ENCODE measurements at places on chromosomes 11 and 22. TPM values are rescaled to one million over a fixed set of nuclear protein-coding genes. Genes with fewer than 3 reads are reported as not detected.

GRCh38 chr11:45754261-45754709, 50.7 kb upstream of the SLC35C1 start:
- DNase-seq, result no peak

DNA sequence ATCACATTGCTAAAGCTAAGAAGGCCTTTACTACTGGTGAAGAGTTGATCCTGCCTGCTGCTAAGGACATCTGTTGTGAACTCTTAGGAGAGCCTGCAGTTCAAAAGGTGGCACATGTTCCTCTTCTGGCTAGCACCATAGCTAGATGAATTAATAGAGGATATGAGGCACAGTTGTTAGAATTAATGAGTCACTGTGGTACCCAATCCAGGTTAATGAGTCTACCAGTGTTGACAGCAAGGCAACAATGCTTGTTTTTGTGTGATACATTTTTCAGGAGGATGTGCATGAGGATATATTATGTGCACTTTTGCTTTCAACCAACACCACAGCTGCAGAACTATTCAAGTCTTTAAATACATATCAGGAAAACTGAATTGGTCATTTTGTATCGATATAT, 12.0 kb downstream of the C11orf58 start:
- no peak for DNase-seq

Gene TPBGL
- polyA plus RNA-seq, result not detected

Gene CENPM
- polyA plus RNA-seq, result 4.4 TPM

Gene PGM2L1
- 4.2 TPM for polyA plus RNA-seq

Gene OPCML
- polyA plus RNA-seq, result not detected

GRCh38 chr11:121389651-121390050, 62.5 kb upstream of the SORL1 start:
- DNase-seq, result no peak

DNA sequence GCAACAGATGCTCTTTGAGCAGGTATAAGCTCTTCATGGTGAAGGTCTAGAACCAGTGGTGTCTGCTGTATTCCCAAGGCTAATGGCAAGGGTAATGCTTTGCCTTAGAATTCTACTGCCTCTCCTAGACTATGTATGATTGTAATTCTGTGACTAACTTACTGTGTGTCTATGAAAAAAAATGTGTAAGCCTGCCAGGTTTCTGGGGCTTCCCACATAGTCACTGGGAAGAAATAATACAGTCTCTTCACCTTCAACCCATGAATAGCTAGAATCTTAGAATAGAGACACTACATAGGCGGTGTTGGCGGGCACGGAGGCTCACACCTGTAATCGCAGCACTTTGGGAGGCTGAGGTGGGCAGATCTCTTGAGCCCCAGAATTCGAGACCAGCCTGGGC, 84.1 kb downstream of the C11orf91 start:
- no peak for DNase-seq

GRCh38 chr22:37999640-38000272, 15.4 kb upstream of the SOX10 start:
- no peak for DNase-seq

DNA sequence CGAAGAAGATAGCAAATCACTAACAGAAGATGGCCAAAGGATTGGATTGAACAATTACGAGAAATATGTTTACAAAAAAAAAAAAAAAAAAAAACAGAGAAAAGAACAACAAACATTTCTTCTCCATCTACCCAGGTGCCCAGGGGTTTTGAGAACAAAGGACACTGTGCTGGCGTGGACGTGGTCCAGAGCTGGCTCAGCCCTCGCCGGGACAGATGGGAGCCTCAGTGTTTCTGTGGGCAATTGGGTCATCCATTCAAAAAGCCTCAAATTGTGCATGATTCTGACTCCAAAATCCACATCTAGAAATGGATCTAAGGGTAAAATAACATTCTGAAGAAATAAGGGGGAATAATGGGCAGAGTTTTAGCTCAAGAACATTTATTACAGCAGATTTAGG, 63.1 kb downstream of the DHCR7 start:
- no peak for DNase-seq

Gene YIF1A
- 49.5 TPM for polyA plus RNA-seq

Gene MYOD1
- not detected for polyA plus RNA-seq
